ENCODE measurements at places on chromosomes 5 and 9.

DNA sequence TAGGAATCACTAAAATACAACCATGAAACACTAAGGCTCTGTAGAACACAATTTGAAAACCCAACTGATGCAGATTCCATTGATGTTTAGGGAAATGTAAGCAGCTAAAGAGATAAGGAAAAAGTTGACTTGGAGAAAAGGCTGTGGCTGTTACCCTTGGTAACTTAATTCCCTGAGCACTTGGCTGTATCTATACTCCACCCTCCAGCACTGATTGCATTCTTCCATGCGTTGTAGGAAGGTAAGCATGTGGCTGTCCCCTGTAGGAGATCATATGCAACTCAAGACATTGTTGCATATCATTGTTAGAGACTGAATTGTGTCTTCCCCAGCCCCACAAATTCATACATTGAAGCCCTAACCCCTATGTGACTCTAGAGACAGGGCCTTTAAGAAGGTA, 184.5 kb downstream of the CEMIP2 start:
- DNase-seq: no peak

DNA sequence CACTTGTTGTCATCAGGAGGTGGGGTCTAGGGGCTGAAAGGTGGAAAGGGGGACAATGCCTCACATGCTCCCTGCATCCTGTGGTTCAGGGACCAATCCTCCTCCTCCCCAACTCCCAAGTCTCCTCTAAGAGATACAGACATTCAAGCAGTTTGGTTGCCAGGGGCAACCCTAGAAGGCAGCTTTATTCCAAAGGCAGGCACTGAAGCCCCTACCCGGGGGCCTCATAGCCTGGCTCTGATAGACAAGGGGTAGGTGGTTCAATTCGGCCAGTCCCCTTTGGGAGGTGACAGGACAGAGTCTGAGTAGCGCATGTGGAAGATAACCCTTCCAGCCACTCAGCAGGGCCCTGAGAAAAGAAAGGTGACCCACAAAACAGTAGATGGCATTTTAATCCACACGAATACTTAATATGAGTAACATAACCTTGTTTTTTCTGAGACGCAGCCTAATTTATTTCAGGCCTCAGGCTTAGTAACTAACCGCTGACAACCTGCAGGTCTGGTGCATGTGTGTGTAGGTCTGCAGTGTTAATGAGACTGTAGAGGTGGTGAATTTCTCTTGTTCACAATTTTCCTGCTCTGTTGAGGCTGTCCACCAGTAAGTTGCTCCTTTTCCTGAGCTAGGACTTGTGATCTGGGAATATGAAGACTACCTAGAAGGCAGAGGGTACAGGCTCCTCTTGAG, 31.3 kb upstream of the HSPA9 start:
- DNase-seq: no peak

GRCh38 chr9:73541923-73542322, 390.3 kb downstream of the ANXA1 start:
- no peak for DNase-seq

DNA sequence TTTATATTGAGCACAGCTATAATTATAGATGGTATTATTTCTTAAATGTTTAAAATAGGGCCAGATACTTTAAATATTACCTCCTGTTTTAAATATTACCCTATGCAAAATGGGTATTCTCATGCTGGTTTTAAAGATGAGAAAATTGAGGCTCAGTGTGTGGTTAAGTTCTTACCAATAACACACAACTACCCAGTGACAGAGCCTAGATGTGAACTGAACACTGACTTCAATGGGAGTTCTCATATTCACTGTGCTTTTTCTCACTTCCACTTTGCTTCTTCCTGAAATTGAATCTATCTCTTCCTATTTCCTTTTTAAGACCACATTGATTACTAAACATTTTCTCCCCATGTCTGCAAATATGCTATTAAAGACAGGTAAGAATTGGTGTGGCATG, 135.8 kb upstream of the TUSC1 start:
- no peak for DNase-seq

DNA sequence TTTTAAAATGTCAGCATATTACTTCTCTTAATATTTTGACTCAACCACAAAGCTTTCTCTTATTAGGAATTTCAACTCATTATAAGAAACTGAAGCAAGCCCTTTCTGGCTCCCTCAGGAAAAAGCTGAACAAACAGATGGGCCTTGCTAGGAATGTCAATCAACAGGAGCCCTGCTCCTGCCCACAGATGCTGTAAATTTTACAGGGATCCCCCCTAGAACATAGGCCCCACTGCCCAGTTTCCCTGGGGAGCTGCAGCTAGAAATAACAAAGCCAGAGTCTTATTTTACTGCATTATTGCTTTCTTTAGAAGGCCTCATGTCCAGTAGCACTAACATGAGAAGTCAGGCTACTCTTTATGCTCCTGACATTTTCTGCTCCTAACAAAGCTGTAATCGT, 103.8 kb downstream of the PCSK1 start:
- no peak for DNase-seq

GRCh38 chr9:93976081-93976480, 20.9 kb upstream of the BARX1 start:
- DNase-seq: no peak

DNA sequence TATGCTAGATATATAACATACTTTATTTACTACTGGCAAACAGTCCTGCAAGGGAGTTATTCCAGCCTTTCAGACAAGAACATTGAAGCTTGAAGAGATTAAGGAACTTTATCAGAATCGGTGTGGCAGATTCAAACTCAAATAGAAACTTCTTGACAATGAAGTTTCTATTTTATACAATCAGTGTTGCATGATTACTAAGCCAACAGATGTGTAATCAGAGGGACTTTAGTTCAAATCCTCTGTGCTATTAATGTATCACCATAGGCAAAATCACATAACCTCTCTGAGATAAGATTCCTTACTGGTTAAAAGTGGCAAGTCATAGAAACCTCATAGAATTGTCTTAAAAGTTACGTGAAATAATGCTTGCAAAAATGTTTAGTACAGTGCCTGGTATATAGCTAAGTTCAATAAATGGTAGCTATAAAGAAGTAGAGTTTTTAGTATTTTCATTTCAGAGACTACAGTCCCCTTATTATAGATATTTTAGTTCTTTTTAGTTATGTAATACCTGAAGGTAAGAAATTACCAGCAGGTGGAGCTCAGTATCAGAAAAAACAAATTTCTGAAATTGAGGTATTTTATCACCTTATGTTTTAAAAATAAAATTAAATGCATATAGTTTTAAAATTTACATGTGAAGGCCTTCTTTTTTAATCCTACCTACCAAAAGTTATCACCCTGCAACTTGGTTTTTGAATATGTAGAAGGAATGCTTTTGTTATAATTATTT, 172.1 kb downstream of the FER start:
- DNase-seq: no peak

DNA sequence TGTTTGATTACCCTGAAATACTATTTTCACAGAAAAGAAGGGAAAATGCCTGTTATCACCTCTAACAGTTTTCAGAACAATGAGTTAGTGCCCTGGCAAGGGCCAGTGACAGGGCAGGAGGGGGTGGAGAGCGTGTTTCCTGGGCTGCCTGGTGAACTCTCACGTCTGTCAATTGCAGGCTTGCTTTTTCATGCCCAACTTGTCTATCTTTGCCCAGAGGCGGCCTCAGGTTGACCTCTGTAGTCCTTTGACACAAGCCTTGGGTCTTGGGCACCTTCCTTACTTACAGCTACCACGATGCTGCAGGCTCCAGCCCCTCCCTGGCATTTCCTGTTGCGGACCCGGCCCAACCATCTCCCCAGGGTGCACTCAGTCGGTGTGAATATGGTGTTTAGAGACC, 2.2 kb upstream of the CEL start:
- DNase-seq: no peak

DNA sequence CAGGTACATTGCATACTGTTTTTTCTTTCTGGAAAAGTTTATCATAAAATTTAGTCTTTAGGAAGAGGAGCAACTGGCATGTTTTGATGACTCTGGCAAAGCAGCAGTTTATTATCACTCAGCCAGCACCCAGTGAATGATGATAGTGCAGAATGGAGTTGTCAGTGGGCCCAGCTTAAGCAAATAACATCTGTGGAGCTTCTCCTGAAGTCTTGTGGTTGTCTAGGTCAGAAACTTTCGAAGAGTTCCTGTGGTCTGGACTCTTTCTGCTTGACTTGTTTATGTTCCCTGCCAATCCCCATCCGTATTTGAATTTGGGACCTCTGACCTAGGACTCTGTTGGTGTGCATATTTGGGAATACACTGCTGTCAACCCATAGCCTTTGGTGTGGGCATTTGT, 38.1 kb upstream of the C5orf47 start:
- no peak for DNase-seq

DNA sequence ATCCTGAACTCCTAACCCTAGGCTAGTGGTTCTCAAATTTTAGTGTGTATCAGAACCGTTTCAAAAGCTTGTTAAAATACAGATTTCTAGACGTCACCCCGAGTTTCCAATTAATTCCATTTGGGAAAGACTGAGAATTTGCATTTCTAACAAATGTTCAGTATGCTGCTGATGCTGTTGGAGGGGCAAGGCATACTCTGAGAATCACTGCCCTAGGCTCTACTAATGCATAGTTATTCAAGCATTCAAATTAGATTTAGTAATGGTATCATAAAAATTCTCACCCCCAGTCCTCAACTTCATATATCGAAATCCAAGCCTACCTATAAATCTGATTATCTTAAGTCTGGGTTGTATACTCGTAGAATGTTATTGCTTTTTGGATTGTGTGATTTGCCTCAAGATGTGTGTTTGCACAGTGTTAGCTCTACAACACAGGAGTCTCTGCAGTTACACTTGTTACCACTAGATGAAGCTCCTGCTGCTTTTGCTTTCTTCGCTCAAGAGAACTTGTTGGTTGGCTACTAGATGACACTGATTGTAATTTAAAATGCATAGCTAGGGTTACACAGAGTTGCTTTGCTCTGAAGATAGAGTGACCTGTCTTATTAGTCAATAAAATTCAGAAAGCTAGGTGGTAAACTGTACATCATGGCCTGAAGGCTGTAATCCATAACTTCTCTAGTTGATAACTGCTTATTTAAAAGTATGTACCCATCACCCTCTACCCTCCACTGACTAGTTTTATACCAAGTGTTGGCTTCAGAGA, 7.5 kb upstream of the ERAP2 start:
- no peak for DNase-seq

DNA sequence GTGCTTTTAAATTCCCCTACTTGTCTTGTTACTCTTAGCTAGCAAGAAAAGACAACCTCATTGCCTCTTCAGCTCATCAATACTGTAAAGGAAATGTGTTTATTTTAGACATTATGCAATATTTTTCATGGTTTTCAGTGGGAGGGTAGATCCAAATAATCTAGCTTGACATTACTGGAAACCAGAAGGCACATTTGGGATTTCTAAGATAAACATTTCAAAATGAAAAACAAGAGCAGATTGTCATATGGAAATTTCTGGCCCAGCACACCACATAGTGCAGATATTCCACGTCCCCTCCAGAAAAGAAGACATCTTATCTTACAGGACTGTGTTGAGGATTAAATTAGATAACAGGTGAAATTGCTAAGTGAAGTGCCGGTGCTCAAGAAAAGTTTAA, 296.9 kb downstream of the MSX2 start:
- DNase-seq: no peak

DNA sequence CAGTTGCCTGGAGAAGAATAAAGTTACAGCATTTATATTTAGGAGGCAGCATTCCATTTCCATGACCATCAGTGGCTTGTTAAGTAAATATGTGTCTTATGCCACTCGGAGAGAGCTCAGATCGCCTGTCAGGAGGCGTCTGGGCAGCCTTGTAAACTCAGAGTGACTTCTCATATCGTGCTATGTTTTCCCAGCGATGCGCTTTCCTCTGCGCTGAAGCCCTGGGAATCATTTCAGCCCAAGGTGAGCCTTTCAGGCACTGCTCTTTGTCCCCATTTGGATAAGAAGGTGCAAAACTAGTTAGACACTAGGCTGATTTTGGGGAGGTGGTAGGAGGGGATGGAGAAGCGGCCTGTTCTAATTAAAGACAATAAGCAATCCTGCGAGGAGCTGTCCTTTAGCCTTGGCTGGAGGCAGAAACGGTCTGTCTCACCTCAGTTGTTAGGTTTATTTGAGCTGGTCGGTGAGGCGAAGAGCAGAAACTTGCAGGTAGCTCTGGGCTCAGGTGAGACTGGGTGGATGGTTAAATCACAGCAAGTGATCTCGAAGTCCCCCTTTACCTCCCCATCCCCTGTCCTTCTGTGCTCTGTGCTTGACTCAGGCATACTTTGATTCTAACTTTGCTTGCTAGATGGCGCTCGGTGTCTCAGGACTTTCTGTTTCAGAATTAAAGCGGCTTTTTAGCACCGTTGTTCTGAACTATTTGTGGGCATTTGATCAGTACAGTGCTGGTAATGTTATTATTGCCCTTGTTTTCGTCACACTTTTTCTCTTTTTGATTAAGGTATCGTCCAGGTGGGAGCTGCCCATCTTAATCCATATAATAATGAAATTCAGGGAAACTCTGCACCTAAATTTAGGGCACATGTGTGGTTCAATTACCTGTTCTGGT, 24.6 kb downstream of the NR2F1 start:
- no peak for DNase-seq
